ENCODE measurements at places on chromosomes 2 and 18.

GRCh38 chr18:40347261-40347660 lies 1607.8 kb upstream of the PIK3C3 start:
- no peak for DNase-seq

DNA sequence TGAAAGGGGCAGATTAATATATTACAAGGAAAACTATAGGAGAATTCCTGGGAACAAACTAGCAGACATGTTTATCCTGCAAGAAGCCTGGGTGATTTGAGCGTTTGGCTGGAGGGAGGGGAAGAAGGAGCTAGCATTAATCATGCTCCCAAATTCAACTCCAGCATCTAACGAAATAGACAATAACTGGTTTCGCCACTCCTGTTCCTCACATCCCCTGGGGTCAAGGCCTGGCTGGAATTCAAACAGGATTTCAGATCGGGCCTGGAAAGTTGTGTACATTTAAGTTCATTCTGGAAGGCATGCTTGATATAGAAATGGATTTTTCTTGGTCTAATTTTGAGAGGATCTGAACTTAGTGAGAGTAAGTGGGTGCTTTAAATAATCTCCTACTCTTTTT lies 126.1 kb upstream of the CTAGE1 start:
- no peak for DNase-seq

DNA sequence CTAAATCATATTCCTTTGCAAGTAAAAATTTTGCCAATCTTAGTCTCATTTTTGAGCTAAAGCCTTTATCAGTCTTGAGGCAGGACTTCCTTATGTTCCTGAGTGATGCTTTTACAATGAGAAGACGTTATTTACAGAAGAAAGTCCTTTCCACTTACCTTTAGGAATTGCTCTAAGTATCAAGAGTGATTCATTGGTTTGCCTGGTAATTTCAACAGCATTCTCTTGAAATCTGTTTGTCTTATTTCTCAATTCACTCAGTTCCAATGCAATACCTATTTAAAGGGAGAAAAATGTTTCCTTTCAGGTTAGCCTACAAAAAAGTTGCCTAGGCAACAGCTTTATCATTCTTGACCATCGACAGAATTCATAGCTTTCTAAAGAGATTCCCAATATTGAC lies 137.2 kb downstream of the LAMA1 start:
- DNase-seq = no peak

DNA sequence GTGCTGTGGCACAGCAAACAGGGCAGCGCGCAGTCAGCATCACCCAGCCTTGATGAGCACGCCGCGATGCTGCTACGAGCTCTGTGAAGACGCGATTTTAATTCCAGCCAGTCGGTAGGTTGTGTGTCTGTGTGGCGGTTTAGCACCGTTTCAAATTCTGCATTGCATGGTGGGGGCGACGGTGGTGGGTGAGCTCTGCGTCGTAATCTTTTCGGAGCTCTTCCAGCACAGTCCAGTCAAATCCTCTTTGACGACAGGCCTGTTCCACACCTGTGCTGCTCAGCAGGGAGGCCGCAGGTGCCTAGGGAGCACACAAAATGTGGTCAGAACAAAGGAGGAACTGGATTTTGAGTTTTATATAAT lies 8.6 kb downstream of the ALLC start:
- no peak for DNase-seq

DNA sequence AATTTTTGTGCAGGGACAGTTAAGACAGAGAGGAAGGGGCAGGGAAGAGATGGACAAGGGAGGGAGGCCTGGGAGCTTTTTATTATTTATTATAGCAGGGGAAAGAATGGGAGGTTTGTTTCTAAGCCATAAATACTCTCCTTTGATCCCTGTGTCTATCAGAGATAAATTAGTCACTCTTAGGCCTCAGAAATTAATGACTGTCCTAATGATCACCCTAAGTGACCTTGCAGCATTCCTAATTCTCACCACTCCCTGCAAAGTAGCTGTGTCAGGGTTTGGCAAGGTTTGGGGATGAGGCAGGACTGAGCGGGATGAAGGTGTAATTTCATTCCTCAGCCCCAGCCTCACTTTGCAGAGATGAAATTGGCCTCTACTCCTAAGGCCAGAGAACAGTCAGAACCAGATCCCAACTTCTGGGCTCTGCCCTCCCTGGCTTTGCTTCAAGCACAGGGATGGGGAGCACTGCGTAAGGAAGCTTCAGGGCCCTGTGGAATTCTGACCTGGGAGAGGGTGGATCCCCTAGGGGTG lies 95.0 kb downstream of the TMEM17 start:
- no peak for DNase-seq

DNA sequence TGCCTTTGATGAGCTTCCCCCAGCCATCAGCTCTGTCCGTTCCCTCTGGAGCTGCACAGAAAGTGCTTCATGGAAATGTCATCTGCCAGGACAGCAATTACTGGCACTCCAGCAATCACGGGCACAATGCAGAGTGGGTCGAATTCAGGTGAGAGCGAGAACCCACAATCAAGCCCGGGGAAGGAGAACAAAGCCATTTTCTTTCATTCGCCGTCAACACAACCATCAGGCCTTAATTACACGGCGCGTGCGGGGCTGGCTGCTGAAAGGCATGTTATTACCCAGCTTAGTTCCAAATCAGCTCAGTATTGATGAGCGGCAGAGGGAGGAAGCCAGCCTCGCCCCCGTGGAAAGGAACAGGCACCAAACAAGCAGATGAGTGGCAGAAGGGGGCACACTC lies 143.9 kb downstream of the MYT1L start:
- no peak for DNase-seq

DNA sequence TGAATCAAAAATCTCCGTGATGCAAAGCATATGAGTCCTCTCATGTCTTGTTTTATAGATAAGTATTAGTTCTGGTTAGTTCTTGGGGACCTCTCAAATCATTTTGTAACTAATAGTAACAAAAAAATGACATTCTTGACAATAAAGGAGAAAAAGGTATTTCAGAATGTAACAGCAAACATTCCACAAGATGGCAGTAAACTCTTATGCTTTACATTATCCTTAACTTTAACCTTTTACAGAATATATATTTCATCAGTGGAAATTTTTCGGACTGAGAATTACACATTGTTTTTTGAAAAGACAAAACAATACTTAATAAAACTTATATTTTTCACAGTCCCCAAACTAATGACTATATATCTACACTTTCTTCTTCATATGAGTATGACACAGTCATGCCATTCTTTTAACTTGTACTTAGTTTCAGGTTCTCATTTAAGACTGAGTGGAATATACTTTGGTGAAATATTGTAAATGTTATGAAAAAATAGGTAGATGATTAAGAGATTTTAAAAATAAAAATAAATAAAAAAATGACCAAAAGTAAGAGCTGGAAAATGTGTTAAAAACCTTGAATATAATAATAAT lies 142.9 kb upstream of the NXPH2 start:
- no peak for DNase-seq

- peak; percentile 20 for DNase-seq
Measured at GRCh38 chr2:207746131-207746530, 23.6 kb downstream of the FZD5 start.

GRCh38 chr2:127623388-127624319 lies 22.3 kb upstream of the GPR17 start:
- no peak for DNase-seq

- DNase-seq = no peak
Measured at GRCh38 chr2:157440404-157441071, 3.4 kb downstream of the CYTIP start.

- DNase-seq = peak; percentile 33
Measured at GRCh38 chr2:69724540-69725159, 17.3 kb upstream of the ANXA4 start.

DNA sequence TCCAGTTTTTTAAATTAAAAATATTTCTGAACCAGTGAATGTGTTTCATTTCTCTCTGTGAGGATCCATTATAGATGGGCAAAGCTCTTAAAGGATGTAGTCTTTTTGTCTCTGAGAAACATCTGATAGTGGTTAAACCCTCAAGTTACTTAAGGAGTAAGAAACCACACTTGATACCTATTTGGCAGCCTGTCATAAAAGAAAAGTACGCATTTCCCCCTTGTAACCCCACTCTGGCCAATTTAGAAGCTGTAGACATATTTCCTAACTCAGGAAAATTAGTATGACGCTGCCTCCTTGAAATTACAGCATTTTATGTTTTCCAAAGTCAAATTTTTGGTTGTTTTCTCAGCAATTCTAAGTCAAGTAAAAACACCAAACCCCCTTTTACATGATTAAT lies 2.0 kb downstream of the STAT4 start:
- DNase-seq = no peak

DNA sequence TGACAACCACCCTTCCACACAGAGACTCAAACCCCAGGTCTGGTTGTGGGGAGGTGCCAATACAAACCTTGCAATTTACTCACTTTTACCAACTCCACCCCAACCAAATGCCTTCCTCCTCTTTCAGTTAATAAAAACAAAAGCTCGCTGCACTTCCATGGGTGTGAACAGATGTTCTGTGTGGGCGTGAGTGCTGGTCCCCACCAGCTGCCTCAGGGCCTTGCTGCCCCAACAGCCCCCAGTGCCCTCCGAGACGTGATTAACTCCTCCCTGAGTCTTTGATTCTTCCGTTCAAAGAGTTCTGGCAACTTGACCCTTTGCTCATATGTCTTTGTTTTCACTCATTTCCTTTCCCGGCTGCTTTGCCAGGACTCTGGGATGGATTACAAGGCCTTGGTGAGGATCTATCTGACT lies 258.9 kb upstream of the CXCR4 start:
- DNase-seq = no peak

DNA sequence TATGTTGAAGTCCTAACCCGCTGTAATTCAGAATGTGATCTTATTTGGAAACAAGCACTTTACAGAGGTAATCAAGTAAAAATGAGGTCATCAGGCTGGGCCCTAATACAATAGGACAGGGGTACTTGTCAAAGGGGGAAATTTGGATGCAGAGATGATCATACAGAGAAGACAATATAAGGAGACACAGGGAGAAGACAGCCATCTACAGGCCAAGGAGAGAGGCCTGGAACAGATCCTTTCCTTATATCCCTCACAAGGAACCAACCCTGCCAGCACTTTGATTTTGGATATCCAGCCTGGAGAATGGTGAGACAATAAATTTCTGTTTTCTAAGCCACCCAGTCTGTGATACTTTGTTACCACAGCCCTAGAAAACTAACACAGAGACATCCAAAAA lies 104.3 kb downstream of the METTL4 start:
- DNase-seq = no peak

DNA sequence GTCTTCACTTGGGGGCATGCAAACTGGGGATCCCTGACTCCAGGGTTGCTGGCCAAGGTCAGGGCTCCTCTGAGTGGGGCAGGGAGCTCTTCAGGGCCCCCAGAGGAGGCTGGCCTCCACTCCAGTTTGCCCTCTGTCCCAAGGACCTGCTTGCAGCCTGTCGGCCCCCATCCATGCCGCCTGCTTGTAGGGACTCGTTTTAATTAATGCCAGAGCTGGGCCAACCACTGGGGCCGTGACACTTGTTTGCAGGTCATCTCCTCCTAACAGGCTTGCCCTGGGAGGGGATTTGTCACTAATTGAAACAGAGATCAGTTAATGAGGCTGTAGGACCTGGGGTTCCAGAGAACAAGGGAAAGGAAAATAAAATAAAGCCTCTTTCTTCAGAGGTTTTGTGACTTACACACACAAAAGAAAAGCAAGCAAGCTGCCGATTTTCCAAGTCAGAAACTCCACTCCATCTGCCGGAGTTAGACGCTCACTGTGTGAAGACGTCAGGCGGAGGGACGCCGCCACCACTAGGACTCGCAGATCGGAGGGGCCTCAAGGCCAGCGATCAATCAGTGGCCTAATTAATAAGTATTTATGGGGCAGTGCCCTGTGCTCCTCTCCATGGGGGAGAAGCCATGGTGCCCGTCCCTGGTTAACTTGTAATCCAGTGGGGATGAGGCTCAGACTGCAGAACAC lies 75.9 kb downstream of the SFXN5 start:
- no peak for DNase-seq

GRCh38 chr18:62710417-62710816 lies 4.9 kb upstream of the PHLPP1 start:
- no peak for DNase-seq

GRCh38 chr2:172925600-172925999 lies 150.0 kb upstream of the MAP3K20 start:
- no peak for DNase-seq

- no peak for DNase-seq
Measured at GRCh38 chr18:79506191-79507075, 110.7 kb downstream of the NFATC1 start.

DNA sequence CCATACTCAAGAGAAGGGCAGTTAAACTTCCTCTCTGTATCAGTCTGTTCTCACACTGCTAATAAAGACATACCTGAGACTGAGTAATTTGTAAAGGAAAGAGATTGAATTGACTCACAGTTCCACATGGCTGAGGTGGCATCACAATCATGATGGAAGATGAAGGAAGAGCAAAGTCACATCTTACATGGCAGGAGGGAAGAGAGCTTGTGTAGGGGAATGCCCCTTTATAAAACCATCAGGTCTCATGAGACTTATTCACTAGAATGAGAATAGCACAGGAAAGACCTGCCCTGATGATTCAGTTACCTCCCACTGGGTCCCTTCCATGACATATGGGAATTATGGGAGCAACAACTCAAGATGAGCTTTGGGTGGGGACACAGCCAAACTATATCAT lies 1.4 kb upstream of the IL36B start:
- no peak for DNase-seq

- no peak for DNase-seq
Measured at GRCh38 chr2:3399829-3400228, 20.3 kb downstream of the TRAPPC12 start.
